ENCODE measurements at places on chromosomes 5 and 9. TPM values are rescaled to one million over a fixed set of nuclear protein-coding genes. Genes with fewer than 3 reads are reported as not detected.

Gene KLHL3
- not detected for total RNA-seq

DNA sequence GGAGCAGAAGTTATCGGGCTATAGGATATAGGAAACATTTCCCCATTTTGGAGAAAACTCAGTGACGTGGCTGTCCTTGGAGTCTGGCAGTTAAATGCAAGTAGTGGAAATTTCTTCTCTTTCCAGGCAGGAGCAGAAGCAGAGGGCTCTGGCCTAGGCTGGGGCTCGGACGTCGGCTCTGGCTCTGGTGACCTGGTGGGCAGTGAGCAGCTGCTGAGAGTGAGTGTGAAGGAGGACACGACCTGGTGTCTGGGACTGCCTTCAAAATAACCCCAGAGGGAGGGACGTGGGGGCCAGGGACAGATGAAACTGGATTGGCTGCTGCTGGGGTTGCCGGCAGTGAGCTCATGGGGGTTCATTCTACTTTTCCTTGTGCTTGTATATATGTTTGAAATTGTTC, 79.5 kb downstream of the COL15A1 start:
- H3K27ac ChIP-seq, result no peak overlapping the region
- H3K4me1 ChIP-seq, result peaks cover 29% of the 10 kb centered on the region
- no peaks in the 10 kb centered on the region for H3K36me3 ChIP-seq
- no peak overlapping the region for H3K4me3 ChIP-seq
- DNase-seq, result no peak
- no peaks in the 10 kb centered on the region for H3K27me3 ChIP-seq

- DNase-seq, result no peak
- no peak overlapping the region for H3K4me3 ChIP-seq
- H3K27me3 ChIP-seq, result no peaks in the 10 kb centered on the region
- no peak overlapping the region for H3K27ac ChIP-seq
Measured at GRCh38 chr5:157532022-157532421, 43.6 kb downstream of the ADAM19 start.

DNA sequence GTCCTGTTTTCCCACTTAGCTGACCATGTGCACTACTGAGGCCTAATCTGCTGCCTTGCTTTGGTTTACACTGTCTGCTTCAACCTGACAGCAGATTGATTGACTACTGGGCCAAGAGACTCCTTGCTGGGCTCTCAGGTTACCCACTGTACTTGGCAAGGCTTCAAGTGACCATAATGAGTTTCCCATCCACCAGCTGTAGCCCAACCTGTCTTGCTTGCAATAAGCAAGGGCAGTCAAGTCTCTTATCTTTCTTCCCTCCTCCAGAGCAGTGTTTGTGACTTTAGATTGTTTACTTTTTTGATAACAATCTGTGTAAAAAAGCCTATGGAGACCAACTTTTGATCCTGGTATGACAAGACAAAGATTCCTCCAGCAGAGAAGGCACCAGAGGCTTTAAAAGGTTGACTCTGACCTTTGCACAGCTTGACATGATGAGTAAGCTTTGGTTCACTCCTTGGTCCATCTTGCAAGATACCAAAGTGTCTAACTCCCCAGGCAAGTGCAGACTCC, 912.3 kb upstream of the SEMA6A start:
- H3K36me3 ChIP-seq, result no peaks in the 10 kb centered on the region
- no peak overlapping the region for H3K4me3 ChIP-seq
- H3K4me1 ChIP-seq, result no peaks in the 10 kb centered on the region

GRCh38 chr5:157993201-157993600, 134.3 kb upstream of the CLINT1 start:
- H3K4me1 ChIP-seq, result peaks cover 7% of the 10 kb centered on the region
- no peak for DNase-seq
- no peaks in the 10 kb centered on the region for H3K36me3 ChIP-seq
- no peak overlapping the region for H3K27ac ChIP-seq
- no peak overlapping the region for H3K4me3 ChIP-seq

GRCh38 chr5:40484495-40484894, 195.2 kb upstream of the PTGER4 start:
- no peak overlapping the region for H3K4me3 ChIP-seq
- H3K36me3 ChIP-seq, result no peaks in the 10 kb centered on the region
- no peak overlapping the region for H3K27ac ChIP-seq
- DNase-seq, result no peak
- peaks cover 37% of the 10 kb centered on the region for H3K4me1 ChIP-seq
- H3K27me3 ChIP-seq, result no peaks in the 10 kb centered on the region

- DNase-seq, result peak; percentile 65
- H3K4me1 ChIP-seq, result peaks cover 19% of the 10 kb centered on the region
- no peaks in the 10 kb centered on the region for H3K36me3 ChIP-seq
- no peaks in the 10 kb centered on the region for H3K27me3 ChIP-seq
Measured at GRCh38 chr9:110752766-110753165, 84.2 kb downstream of the MUSK start.

Gene COL15A1
- total RNA-seq, result 0.22 TPM

GRCh38 chr9:129235931-129236331, 57.9 kb upstream of the IER5L start:
- peaks cover 8% of the 10 kb centered on the region for H3K4me1 ChIP-seq
- DNase-seq, result no peak
- no peaks in the 10 kb centered on the region for H3K27me3 ChIP-seq
- H3K27ac ChIP-seq, result no peak overlapping the region
- no peaks in the 10 kb centered on the region for H3K36me3 ChIP-seq

DNA sequence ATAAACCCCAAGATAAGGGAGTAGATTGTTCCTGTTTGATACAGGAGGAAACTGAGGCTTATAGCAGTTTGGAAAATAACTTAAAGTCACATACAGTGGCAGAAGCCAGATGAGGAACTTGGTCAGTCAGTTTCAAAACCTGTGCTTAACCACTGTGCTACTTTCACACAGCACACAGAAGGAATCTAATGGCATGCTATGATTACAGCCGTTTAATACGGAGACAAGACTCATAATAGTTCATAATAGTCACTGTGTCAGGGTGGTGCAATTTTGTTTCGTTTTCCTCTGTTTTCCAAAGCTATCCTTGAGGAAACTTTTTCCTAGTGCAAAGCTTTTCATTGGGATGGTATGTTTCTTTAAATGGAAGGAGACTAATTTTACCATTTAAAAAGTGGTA, 112.3 kb downstream of the GCNT1 start:
- H3K36me3 ChIP-seq, result no peaks in the 10 kb centered on the region
- no peaks in the 10 kb centered on the region for H3K27me3 ChIP-seq
- H3K27ac ChIP-seq, result peak overlapping the region; percentile 87
- H3K4me3 ChIP-seq, result peak overlapping the region; percentile 45
- peak; percentile 41 for DNase-seq
- peaks cover 28% of the 10 kb centered on the region for H3K4me1 ChIP-seq

DNA sequence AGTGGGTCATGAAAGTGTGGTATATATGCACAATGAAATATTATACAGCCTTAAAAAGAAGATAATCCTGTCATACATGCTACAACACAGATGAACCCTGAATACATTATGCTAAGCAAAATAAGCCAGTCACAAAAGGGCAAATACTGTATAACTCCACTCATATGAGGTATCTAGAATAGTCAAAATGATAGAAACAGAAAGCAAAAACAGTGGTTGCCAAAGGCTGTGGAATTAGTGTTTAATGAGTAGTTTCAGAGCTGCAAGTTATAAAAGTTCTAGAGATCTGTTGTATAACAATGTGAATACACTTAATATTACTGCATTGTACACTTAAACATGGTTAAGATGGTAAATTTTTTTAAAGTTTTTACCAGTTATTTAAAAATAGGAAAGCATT, 135.0 kb downstream of the OXCT1 start:
- no peak overlapping the region for H3K27ac ChIP-seq
- no peaks in the 10 kb centered on the region for H3K4me1 ChIP-seq
- no peak for DNase-seq
- H3K4me3 ChIP-seq, result no peak overlapping the region
- peaks cover 11% of the 10 kb centered on the region for H3K36me3 ChIP-seq
- no peaks in the 10 kb centered on the region for H3K27me3 ChIP-seq

Gene BSPRY
- total RNA-seq, result not detected

Gene GPRIN1
- total RNA-seq, result 15.6 TPM

DNA sequence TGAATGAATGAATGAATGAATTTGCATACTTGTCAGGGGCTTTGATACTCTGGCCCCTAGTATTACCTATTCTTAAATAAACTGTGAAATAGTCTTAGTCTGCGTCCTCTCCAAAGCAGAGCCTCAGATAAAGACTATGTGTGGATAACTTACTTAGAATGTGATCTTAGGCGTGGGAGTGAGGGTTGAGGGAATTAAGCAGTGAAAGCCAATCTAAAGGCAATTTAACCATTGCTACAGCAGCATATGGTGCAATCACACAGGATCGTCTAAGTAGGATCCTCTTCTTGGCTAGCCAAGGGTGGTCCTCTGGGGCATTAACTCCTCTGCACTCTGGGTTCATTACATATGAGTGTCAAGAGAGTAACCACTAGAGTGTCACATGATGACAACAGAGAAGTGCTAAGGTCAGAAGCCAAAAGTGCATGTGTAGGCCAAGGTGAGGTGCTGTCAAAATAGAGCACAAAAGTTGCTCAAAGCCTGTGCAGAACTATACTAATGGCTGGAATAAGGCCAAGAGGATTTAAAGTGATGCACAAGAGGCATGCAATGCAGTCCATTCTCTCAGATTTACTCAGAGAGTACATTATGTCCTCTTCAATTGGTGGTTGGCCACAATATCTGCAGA, 274.4 kb upstream of the SEMA6A start:
- no peak for DNase-seq
- H3K36me3 ChIP-seq, result no peaks in the 10 kb centered on the region
- no peak overlapping the region for H3K4me3 ChIP-seq
- no peaks in the 10 kb centered on the region for H3K27me3 ChIP-seq

Gene ANXA2R
- 2.5 TPM for total RNA-seq

- H3K27ac ChIP-seq, result no peak overlapping the region
- H3K4me1 ChIP-seq, result no peaks in the 10 kb centered on the region
- H3K4me3 ChIP-seq, result no peak overlapping the region
- no peaks in the 10 kb centered on the region for H3K27me3 ChIP-seq
- no peak for DNase-seq
Measured at GRCh38 chr5:28967848-28968247, 1929.5 kb upstream of the CDH9 start.

Gene LECT2
- total RNA-seq, result not detected

Gene NRARP
- 1.2 TPM for total RNA-seq

All from SJSA1 (cell line).